ENCODE measurements at places on chromosomes 12 and 14.

DNA sequence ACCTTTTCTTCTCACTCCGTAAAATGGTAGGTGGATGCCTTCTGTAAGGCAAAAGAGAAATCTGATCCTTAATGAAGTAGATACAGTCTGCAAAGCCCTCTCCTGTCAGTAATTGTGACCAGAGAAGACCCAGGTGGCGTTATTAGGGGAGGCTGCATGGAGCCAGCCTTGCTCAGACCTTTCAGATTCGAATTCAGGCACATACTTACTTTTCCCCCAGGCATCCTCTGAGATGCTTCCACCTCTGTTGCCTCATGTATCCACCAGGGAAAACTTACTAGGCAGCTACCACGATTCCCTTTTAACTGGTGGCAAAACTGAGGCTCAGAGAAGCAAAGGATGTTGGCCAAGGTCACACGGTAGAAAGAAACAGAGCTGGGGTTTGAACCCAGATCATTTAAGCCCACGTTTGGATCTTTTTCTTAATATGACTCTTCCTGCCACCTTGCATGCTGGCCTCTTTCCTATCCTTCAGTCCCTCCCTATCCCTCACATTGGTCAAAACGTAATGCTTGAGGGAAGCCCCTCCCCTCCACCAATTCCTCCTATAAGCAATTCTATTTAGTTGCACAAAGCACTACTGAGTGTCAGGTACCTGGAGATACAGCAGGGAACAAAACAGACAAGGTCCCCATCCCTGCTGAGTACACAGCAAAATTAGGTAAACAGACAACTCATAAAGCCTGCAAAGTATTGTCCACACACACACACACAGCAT, 179.4 kb downstream of the KSR2 start:
- DNase-seq, result no peak

- no peak for DNase-seq
These were observed 791.5 kb upstream of the MGAT4C start for GRCh38 chr12:87047691-87048090.

DNA sequence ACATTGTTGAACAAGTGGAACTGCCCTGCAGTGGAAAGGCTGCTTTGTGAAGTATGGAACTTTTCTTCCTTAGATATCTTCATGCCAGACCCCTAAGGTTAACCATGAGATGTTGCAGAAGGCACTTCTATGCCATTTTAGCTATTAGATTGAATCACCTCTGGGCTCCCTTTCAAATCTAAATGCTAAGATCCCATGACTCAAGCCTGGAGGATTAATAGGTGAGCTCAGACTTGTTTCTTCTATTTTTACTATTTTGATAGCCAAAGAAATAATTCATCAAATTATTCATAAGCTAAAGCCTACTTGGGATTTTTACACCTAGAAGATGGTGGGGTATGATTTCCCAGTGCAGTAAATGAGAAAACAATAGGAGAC, 64.3 kb downstream of the DAD1 start:
- DNase-seq, result no peak

DNA sequence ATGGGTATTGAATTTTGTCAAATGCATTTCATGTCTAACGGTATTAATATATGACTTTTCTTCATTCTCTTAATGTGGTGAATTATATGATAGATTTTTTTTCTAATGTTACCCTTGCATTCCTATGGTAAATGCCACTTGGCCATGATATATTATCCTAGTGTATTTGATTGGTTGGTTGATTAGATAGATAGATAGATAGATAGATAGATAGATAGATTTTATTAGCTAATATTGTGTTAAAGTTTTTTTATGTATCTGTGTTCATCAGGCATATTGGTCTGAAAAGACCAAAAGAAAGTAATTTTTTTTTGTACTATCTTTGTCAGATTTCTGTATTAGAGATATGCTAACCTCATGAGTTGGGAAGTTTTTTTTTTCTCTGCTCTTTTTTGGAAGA, 124.6 kb downstream of the TGFB3 start:
- no peak for DNase-seq

GRCh38 chr14:58645641-58646040, 7.9 kb downstream of the DACT1 start:
- no peak for DNase-seq

DNA sequence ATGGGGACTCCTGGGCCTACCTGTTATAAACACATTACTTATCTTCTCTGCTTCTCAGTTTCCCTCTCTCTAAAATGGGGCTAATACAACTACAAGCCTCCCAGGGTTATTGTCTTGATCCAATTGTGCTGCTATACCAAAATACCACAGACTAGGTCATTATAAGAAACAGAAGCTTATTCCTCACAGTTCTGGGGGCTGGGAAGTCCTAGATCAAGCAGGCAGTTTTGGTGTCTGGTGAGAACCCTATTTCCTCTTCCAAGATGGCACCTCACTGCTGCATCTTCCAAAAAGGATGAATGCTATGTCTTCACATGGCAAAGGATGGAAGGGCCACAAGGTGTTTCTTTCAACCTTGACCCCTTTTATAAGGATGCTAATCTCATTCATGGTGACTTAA, 732.9 kb upstream of the TBX3 start:
- no peak for DNase-seq

- no peak for DNase-seq
These were observed 435.7 kb downstream of the CCER1 start for GRCh38 chr12:90519285-90519684.

GRCh38 chr12:24172031-24172772, 222.7 kb upstream of the SOX5 start:
- DNase-seq, result no peak

DNA sequence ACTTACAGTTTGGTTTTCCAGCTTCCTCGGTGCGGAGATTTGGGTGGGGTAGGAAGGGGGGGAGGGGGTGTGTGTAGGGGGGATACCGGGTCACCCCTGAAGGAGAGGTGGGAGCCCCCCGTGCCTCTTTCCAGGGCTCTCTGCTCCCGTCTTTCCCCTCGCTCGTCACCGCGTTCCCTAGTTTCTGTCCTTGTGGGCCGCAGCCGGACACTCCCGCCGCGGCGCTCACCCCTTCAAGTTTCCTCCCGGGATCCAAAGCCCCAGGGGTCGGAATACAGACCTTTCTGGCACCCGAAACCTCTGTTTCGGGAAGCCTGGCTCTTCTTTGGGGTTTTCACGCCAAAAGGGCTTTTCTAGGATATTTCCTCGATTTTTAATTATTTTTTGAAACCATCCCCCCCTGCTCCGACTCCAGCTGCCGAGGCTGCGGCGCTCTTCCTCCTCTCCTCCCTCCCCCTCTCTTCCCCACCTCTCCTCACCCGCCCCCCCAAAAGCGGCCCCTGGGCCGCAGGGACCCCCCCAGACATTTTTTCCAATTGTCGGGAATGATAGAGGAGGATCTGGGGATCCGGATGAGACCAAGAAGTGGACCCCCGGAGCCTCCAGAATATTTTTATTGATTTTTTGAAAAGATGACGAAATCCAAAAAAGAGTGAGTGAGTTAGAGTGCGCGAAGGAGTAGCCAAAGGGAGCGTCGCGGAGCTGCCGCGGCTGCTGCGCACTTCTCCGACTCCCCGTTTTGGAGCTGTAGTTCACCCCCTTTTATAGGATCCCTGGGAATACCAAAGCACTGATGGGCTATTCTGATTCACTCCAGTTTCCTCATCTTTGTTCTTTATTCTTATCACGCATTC, 1.7 kb downstream of the CCND2 start:
- DNase-seq, result no peak

- DNase-seq, result no peak
These were observed 80.8 kb downstream of the RIC8B start for GRCh38 chr12:106855221-106855758.

GRCh38 chr14:102544046-102544746, 34.6 kb upstream of the ANKRD9 start:
- DNase-seq, result no peak

GRCh38 chr12:31890295-31891285, 68.6 kb upstream of the RESF1 start:
- DNase-seq, result no peak

DNA sequence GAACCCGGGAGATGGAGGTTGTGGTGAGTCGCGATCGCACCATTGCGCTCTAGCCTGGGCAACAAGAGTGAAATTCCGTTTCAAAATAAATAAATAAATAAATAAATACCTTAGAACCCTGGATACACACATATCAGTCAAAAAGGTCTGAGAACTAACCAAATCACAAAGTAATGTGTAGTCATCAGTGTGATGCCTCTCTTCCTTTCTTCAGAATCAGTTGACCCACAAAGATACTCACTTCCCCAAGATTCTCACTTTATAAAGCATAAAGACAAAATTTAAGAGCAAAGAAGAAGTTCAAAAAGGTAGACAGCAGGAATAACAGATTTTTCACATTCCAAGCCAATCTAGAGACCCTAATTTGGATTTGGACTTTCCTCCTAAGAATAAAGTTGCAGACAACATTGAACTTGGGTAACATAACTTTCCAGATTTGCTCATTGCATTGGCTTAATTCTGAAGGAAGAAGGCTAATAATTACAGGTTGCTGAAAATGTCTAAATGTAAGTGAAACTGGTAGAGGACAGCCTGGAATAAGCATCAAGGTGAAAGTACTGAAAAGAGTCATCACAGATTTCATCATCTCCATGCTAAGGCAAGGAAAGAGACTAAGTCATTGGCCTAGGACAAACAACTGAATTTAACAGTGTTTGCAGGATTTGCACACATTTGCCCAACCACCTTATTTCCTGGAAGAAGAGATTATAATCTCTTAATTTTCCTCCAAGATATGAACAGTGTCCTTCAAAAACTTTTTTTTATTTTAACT, 17.4 kb downstream of the TMED10 start:
- DNase-seq, result no peak

DNA sequence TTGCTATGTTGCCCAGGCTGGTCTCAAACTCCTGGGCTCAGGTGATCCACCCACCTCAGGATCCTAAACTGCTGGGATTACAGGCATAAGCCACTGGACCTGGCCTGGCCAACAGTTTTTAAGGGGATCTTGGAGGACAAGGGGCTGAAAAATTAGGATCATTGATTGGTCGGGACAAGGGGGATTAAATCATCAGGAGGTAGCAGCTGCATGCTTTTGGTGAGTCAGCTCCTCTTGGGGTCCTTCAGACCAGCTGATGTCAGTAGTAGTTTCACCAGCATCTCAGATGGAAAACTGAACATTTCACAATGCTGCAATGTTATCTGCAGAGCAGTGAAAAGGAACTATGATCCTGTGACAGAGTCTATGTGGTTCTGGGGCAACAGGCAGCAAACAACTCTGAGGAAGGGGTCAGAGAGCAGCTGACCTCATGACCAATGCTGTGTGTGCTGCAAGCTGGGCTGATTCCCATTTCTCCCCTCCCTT, 6.3 kb downstream of the LRRC74A start:
- no peak for DNase-seq

GRCh38 chr12:8996682-8997405, 7.5 kb downstream of the KLRG1 start:
- DNase-seq, result peak; percentile 1

GRCh38 chr14:42929806-42930480, 1323.3 kb downstream of the LRFN5 start:
- DNase-seq, result no peak

- no peak for DNase-seq
These were observed 2.2 kb downstream of the CYP27B1 start for GRCh38 chr12:57764662-57765002.

DNA sequence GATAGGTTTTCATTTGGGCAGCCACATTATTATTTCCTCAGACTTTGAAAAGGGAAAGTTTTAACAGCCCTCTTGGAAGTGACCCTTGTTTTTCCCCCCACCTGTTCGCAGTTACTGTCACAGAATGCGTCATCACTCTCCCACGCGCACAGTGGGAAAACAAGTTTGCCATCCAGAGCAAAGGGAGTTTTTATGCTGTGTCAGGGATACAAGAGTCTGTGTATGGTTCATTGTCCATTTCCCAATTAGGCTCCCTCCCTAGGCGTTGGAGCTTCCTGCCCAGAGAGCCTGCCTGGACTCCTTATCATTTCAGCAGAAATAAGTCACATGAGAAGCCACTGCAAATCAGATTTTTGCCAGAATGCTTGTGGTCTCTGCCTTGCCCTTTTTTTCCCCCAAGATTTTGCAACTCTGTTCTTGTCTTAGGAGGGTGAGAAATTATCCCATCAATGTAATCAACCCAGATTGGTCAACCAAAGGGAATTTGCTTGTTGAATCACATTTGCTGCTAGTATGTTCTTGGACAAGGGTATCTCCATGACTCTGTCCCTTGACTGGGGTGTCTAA, 104.1 kb downstream of the IGF1 start:
- no peak for DNase-seq

DNA sequence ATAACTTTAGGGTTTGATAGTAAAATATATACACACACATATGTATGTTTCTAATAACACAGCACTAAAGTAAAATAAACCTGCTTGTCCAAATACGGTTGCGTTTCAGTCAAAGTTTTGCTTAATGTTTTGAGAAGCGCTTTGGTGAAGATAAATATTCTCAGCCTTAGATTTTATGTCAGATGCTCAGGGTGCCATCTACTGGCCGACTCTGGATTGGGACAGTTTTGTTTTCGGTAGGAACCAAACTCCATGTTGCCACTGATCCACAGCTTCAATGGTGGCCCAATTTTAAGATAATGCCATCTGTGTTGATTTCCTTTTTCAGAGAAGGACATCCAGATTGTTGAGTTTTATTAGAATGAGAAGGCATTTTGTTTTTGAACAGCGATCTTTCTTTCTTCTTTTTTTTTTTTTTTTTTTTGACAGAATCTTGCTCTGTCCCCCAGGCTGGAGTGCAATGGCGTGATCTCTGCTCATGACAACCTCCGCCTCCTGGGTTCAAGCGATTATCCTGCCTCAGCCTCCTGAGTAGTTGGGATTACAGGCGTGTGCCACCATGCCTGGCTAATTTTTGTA, 43.1 kb downstream of the LLPH start:
- DNase-seq, result no peak

GRCh38 chr12:91636721-91637120, 454.1 kb upstream of the DCN start:
- no peak for DNase-seq

DNA sequence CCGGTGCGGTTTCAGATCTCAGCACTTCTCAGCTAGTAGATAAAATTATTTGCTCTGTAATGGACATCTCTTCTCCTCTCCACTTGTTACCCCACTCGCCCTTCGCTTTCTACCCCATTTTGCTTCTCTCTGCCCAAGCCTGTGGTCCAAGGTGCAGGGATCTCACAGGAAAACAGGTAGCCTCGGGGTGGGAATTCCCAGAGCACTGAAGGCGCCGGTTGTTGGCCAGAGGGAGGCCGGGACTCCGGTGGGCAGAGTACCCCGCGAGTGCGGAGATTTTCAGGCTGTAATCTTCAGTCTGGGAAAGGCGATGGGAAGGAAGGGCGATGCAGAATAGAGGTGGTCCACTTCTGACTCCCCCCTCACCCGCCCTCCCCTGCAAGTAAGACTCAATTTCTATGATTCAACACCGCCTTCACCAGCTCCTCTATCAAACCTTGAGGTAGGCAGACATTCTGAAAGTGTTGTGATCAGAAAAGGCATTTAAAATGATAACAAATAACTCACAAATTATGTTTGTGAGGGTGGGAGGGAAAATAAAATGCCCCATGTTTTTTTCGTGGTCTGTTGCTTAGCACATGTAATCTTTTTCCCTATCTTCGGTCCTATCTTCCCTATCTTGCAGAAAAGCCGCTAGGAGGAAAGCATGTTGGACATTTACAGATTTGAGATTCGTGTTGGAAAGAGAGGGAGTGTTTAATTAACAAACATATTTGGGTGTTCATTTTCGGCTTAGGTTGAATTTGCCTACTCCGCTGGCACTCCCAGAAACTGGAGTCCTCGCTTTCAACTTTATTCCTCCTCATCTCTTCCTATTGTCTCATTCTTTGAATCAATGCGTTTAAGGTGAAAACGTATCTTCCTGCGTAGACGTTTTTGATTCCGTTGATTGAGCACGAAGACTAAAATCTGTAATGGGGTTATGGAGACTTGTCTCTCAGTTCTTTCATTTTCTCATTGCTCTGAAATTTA, 8.5 kb downstream of the FOXG1 start:
- no peak for DNase-seq

- no peak for DNase-seq
These were observed 45.4 kb downstream of the SYNE3 start for GRCh38 chr14:95471016-95471415.

All from kidney epithelial cell (primary cell).